ENCODE measurements at places on chromosomes 12 and 14.

- DNase-seq, result no peak
Observed at GRCh38 chr12:47391566-47391965, 311.8 kb upstream of the AMIGO2 start.

DNA sequence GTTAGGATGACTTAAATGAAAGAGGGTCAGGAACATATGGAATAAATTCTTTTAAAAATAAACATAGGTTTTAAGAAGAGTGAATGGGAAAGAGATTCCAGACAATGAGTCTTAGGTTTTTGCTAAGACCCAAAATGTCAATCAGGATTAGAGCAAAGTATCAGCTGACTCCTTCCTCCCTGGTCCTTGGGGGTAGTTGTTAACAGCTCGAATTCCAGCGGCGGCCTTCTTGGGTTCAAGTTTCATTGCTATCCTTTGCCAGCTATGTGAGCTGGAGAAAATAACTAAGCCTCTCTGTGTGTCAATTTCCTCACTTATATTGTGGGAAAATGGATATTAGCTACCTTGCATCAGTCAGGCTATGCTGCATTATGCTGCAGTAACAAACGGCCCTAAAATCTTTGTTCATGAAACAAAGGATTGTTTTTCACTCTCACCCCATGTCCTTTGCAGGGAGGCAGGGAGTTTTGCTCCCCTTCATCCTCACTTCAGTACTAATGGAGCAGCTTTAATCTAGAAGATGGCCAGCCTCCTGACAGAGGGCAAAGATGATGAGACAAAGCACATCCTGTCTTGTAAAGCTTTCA lies 83.8 kb upstream of the RFLNA start:
- DNase-seq, result no peak

DNA sequence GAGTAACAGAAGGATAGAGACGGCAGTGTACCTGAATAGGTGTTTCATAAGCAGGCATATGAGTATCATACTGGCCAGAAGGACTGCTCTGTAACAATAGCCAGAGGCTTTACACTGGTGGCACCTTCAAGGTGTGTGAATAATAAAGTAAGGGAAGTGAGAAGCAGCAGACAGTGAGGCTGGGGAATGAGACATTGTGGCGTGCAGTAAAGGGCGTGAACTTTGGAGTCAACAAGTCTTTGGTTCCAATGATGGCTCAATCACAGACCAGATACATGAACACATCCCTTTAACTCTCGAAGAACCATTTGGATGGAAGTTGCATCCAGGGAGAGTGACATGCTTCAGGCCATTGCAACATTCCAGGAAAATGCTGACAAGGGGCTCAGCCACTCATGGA lies 32.0 kb upstream of the CCND2 start:
- DNase-seq, result no peak

DNA sequence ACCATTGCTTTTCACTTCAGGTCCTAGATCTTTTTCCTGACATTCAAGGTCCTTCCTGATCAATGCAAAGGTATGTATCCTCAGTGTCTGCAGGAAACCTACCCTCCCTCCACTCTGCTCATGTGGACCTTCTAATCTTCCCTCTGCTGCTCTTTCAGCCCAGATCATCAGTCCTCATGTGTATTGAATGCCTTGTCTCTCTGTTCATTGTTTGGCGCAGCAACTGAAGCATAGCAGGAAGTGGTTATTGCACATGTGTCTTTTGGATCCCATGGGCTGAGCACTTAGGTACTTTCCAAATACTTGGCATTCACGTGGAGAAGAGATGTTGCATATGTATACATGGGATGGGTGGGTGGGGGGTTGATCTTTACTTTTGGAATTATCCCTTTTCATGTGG lies 4.3 kb upstream of the NIN start:
- no peak for DNase-seq

- no peak for DNase-seq
Observed at GRCh38 chr14:61218767-61219166, 62.4 kb downstream of the TMEM30B start.

DNA sequence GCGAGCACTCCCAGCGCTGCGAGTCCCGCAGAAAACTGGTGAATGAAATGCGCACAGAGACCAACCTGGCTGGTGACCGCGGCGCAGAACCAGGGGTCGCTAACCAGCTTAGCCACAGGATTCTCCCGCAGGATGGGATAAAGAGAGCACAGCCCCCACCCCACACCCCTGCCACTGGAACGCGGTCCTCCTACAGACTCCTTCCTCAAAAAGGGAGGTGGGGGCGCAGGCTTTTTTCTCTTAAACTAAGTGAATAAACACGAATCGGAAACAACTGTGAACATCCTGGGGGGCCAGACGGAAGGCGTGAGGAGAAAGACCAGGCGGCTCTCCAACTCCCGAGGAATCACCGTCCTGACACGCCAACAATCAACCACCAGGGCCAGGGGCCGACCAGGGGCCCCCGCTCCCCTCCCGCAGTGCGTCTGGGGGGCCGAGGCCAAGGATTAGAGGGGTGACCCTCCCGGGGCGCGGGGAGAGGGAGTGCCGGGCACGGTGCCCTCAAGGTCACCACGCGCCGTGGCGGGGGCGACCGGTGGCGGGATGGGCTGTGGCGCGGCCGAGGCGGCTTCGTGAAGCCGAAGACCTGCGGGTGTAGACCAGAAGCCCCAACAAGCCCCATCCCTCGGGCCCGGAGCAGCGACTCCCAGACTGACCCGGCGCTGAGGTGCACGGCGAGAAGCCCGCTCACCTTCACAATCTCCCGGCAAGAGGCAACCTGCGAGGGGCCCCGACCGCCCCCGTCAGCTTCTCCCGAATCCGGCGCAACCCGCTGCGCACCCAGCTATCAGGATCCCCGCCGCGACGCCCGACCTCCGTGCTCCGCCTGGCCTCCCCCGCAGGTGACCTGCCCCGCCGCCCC lies 704 bp downstream of the ATP2B1 start:
- peak; percentile 65 for DNase-seq

GRCh38 chr14:103401223-103402214 lies 16.3 kb downstream of the MARK3 start:
- no peak for DNase-seq

DNA sequence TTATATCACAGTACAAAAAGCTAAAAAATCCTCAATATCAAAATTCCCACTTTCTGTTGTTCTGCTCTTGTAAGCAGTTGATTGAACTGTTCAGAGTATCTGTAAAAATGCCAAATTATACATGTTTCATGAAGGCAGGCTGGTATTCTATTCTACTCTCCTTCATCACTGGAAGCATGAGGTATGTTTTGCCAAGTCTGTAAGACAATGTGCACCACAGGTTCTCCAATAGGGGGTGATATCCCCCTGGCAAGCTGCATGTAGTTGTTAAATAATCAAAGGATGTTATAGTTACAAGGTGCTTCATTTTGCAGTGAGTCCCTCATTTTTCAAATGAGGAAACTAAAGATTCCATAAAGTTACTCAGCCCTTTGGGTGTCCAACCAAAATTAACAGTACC lies 15.1 kb upstream of the NEK9 start:
- no peak for DNase-seq

DNA sequence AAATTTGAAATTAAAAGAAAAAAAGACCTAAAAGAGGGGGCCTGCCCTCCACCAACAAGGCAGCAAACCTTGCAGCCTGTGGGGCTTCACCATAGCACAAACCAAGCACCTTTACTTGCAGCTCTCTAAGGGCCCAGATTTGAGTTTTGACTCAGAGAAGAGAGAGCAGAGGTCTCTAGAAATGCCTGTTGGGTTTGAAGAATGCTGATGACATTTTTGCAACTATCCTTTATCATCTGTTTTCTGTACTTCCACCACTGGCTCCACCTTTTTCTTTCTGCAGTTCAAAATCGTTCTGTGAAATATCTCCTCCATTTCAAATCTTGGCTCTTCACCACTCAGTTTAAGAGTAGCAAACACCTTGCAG lies 83.8 kb upstream of the HMGA2 start:
- no peak for DNase-seq

- no peak for DNase-seq
Observed at GRCh38 chr14:68525516-68525915, 267.4 kb downstream of the ZFP36L1 start.

GRCh38 chr14:101875727-101876554 lies 88.4 kb upstream of the DYNC1H1 start:
- DNase-seq, result peak; percentile 4

GRCh38 chr14:60183741-60184140 lies 18.5 kb upstream of the DHRS7 start:
- DNase-seq, result no peak

DNA sequence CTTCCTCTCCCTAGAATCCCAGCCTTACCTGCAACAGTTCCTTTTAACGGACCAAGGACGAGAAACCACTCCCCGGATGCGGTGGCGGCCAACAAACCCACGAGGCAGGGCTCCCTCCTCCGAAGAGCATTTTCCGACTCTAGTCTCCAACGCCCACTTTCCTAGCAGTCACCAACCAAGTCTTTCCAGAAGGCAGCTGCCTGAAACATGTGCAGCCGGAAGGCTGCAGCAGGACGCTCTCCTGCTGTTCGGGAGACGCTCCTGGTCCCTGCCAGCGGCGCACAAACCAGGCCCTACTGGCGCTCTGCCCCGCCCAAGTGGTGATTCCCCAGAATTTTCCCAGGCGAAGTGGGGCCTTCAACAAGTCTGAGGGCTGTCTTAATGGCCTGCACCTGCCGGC lies 21.1 kb upstream of the ADAM20 start:
- DNase-seq, result no peak

- no peak for DNase-seq
Observed at GRCh38 chr14:104933746-104934733, 9.4 kb downstream of the PLD4 start.

DNA sequence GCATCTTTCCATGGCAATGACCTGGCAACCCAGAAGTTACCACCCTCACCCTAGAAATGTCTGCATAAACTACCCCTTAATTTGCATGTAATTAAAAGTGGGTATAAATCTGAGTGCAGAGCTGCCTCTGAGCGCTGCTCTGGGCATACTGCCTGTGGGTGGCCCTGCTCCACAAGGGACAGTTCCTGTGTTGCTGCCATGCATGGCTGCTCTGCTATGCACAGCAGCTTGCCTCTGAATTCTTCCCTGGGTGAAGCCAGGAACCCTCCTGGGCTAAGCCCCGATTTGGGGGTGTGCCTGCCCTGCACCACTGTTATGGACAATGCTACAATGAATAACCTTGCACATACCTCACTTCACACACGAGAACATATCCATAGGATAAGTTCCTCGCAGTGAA lies 35.7 kb upstream of the GPR132 start:
- DNase-seq, result no peak

- no peak for DNase-seq
Observed at GRCh38 chr14:56061051-56061450, 57.2 kb upstream of the PELI2 start.

GRCh38 chr12:105939181-105939721 lies 199.5 kb downstream of the NUAK1 start:
- DNase-seq, result no peak

DNA sequence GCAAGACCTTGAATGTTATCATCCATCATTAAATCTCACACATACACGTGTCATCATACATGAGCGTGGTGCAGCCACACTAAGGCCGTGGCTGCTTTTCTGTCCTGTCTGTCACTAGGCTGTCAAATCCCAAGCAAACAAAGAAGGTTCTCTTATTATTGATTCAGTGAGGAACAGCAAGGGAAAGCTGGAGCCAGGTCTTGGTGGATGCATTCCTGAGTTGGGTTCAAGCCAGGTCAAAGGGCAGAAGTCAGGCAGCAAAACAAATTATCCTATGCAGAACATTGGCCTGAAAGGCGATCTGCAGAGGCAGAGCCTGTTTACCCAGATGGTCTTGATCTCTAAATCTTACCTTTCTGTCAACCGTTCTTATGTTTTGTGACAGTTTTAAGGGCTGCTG lies 252.3 kb downstream of the NEDD1 start:
- no peak for DNase-seq

DNA sequence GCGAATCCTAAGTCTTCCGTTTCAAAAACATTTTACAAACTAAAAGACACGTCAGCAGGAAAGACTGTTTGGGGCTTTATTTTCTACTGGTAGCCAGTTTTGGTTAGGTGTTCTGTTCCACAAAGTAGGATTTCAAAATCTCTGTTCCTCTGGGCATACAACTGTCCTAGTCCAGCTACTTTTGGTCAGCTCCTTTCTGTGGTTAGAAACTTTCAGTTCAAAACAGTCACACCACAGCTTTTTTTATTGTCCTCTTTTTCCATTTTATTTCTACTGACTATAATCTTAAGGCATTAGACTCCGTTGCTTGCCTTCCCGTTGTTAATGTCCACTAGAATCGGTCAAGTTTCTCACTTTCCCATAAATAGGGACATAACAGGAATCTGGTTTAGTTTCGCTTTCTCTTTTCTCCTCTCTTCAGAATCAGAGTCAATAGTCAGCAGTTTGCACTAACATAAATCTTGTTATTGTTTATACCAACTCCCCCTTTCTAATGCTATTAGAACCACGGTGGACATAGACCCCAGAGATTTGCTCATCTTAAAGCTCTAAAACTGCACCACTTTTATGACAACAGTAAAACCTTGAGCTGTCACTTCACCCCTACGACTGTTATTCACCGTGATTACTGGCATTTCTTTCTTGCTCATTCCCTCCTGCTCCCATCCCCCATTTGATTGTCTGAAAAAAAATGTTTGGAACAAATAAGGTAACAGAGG lies 41.5 kb upstream of the NPAS3 start:
- no peak for DNase-seq

- DNase-seq, result no peak
Observed at GRCh38 chr14:32552766-32553165, 223.7 kb downstream of the AKAP6 start.

- DNase-seq, result no peak
Observed at GRCh38 chr12:124153392-124153791, 141.5 kb upstream of the RFLNA start.

DNA sequence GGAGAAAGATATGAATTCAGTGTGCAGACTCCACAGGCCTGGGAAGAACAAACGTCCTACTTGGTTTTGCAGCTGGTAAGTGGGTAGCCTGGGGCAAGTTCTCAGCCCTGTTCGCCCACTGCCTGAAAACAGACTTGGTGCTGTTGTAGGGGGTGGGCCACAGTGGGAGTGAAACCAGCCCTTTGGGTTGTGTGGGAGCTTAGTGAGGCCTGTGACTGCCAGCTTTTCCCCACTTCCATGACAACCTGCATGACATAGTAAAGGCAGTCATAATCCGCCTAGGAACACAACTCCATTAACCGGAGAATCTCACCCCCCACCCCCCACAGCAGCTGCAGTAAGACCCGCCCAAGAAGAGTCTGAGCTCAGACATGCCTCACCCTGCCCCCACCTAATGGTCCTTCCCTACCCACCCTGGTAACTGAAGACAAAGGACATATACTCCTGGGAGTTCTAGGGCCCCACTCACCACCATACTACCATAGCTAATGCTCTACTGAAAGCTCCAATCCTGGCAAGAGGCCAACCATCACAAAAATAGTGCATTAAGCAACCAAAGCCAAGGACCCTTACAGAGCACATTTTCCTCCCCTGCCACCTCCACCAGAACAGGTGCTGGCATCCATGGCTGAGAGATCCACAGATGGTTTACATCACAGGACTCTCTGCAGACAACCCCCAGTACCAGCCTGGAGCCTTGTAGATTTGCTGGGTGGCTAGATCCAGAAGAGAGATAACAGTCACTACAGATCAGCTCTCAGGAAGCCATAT lies 39.8 kb upstream of the LMNTD1 start:
- no peak for DNase-seq

- DNase-seq, result no peak
Observed at GRCh38 chr12:69179786-69180185, 59.6 kb upstream of the CPSF6 start.

Data from bone marrow (tissue), 2 donors.